ENCODE measurements at places on chromosomes 6 and 20.

DNA sequence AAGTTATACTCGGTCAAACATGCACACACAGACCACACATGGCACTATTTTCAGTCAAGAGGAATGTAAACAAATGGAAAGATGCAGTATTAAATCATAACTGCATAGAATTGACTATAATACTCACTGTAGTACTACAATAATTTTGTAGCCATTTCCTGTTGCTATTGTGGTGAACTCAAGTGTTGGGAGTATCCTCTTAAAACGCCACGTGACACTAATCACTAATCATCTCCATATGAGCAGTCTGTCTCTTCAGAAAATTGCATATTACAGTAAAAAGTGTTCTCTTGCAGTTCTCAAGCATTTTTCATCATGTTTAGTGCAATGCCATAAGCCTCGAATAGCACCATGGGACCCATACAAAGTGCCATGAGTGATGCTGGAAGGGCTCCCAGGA is 258.7 kb upstream of the ID4 start:
- no peak for DNase-seq

DNA sequence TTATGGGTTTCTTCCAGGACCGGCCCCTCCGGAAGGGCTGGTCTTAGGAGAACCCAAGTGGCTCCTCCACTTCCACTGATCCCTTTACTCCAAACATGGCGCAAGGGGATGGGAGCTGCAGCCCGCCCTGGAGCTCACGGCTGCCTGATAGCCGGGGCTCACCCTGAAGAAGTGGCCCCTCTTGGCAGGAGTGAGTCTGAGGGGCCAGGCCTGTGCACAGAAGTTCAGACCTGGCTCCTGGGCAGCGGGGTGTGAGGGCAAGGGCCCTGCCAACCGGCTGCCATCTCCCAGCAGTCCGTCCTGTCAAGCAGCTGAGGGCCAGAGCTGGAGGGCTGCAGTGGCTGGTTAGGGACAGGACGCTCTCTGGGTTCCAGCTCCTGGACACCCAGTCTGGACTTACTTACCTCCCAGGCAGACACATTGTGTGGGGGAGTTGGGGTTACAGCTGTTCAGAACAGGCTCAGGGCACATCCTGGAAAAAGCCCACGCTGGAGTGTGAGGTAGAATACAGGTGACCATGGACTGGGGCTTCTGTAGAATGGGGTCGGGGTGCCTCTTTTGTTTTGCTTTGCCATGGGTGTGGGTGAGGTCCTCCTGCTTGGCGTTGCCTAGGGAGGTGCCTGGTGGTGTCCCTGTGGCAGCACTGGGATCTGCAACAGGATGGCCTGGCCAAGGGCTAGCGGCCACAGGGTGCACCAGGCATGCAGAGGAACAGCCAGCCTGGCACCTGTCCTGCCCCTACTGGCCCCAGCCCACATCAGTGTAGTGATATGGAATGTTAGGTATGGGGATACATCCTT is 88.4 kb downstream of the ASXL1 start:
- DNase-seq, result no peak

GRCh38 chr20:16052456-16052855 is 520.8 kb downstream of the KIF16B start:
- DNase-seq, result no peak

GRCh38 chr20:25324412-25324811 is 66.2 kb downstream of the ABHD12 start:
- DNase-seq, result no peak

DNA sequence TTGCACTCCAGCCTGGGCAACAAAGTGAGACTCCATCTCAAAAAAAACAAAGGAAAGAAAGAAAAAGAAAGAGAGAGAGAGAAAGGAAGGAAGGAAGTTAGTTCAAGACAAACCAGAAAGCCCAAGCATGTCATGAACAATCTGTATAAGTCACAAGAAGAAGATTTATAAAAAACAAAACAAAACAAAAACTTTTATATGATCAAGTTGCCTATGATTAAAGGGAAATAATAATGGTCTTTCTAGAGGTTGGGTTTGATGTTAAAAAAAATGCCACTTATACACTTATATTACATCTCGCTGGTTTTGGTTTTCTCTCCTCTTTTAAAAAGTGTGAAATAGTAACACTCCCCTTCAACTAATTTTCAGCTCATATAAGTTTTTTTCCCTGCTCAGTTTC is 146.2 kb upstream of the CARMIL1 start:
- no peak for DNase-seq

DNA sequence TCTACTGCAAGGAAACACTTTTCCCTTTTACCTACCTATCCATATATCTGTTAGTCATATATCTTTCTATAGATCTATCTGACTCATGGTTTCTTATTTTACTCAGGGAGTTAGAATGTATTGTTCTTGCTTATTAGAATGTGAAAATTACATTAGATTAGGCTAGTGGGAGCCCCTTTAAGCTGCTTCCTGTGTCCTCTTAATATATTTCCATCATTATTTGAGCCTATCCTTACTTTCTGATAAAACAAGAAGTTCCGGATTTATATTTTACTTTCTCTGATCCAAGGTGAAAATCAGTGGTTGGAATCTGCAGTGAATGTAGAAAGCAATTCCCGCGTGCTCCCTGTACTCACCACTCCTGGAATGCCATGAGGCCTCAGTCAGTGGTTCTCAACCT is 31.0 kb downstream of the CST2 start:
- DNase-seq, result no peak

DNA sequence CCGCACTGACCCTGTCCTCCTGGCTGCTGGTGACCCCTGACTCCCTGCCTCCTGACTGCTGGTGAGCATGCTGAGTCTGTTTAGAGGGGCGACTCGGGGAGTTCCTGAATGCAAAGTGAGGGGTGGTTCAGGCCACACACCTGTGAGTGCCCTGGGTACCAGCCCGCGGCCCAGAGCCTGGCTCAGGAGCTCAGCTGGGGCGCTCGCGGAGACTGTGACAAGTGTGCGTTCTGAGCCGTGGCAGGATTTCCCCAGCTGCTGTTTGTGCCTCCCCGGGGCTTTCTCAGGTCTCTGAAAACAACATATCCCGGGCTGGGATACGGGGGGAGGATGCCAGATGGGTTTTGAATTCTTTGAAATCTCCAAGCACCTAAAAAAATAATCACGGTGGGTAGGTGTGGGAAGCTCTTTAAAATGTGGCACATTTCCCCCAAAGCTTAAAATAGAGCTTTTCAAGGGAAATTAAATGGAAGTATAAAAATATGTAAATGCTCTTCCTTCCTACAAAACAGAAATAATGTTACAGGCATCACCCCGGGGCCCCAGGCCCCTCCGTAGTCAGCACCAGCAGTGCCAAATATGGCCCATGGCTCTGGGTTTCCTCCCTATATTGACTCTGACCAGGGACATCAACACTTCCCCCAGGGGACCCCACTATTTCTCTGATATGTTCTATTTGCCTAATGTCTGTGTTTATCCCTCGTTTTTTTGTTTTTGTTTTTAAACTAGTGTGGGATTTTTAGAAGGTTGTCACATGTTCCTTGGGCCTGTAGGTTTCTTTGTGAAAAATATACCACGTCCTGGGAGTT is 49.9 kb upstream of the TAGAP start:
- no peak for DNase-seq

DNA sequence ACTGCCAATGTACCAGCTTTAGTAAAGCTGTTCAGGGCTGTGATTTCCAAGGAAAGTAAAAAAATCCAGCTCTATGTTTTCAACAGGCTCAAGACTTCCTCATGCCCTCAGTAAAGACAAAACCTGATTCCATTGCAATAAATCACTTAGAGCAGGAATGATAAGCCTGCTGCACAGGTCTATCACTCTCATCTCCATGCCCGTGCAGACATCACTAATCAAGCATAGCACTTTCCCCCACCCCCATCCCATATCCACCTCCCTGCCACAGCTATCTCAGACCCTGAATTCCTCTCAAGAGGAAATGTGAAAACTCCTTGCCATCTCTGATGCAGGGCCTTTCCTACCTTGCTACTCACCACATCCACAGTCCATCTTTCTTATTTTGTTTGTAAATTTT is 554.9 kb downstream of the MAFB start:
- no peak for DNase-seq

DNA sequence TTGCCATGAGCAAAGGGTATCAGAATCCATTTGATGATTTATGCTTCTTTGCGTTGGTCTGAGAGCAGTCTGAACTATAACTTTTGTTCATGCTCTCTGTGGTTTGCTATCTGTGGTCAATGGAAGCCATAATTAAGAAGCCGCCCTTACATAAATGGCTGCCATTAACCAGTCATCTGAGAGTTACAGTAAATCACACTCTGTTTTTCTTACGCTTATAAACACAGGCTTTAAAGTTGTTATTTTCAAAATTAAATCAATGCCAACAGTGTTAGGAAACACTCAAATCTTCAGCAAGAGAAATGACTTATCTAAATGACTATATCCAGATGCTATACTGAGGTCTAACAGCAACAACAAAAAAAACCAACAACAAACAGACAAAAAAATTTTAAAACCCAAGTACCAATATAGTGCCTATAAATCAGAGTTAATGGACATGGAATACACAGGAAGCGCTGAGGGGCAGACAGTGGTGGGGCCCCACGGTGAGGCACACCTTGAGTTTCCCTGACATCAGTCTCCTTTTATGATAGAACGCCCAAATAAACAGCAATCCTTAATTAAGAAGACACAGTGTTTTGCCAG is 108.0 kb upstream of the C6orf118 start:
- no peak for DNase-seq

DNA sequence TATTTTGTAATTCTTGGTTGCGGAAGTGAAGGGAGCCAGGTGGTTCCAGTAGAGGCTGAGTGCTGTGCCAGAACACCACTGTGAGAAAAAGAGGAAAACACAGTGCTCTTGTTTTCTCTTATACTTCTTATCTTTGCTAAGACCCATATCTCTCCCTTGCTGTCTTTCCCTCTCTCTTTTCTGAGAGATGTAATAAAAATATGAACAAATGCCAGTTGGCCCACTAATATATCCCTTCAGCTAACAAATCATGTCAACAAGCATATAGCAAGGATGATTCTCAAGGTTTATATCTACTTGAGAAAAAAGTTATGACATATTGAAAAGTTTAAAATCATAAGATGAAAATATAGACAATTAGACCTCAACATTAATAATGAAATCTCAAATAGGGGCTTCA is 758.3 kb downstream of the HDGFL1 start:
- no peak for DNase-seq

GRCh38 chr6:33534702-33535101 is 45.4 kb downstream of the BAK1 start:
- DNase-seq, result no peak

DNA sequence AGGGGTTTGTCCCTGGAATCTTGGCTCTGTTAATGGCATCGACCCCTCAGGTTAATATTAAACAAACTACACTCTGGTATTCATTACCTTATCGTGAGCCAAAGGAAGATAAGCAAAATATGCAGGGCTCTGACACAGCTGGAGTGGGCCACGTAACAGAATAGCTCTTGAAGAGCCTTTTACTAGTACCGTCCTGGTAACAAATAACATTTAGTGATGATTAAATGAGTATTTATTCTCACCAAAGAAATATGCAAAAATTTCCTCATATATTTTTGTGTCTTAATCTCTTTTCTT is 20.1 kb upstream of the UTRN start:
- no peak for DNase-seq

GRCh38 chr6:1901556-1901955 is 291.8 kb downstream of the FOXC1 start:
- DNase-seq, result no peak

DNA sequence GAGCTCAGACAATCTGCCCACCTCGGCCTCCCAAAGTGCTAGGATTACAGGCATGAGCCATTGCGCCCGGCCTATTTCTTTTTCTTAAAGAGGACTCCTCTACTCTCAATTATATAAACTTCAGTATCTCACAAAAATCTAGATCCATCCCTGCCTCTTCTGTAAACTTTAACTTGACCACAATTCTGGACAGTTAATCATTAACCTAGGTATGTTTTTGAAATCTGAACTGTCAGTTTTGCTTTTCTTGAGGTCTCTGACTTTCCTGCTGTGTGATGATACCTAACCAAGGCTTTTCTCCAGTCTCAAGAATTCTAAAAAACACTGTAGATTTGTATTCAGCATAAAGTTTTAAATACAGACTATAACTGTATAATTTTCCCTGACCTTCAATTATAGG is 388.2 kb upstream of the SYNCRIP start:
- no peak for DNase-seq

- no peak for DNase-seq
Measured at GRCh38 chr6:37052027-37052628, 46.7 kb downstream of the FGD2 start.

- no peak for DNase-seq
Measured at GRCh38 chr6:63713332-63713731, 77.7 kb downstream of the PHF3 start.

GRCh38 chr6:5422321-5422915 is 161.1 kb downstream of the FARS2 start:
- DNase-seq, result no peak

GRCh38 chr6:50653253-50653652 is 60.1 kb upstream of the TFAP2D start:
- DNase-seq, result no peak

All from NCI-H1092 (cell line).